ENCODE measurements at places on chromosomes 2 and 18. TPM values are rescaled to one million over a fixed set of nuclear protein-coding genes. Genes with fewer than 3 reads are reported as not detected.

FRZB gene
- polyA plus RNA-seq, result 0.43 TPM

- no peaks in the 10 kb centered on the region for H3K4me1 ChIP-seq
Measured at GRCh38 chr2:141927536-141927935, 203.3 kb downstream of the LRP1B start.

- no peaks in the 10 kb centered on the region for H3K4me1 ChIP-seq
- H3K4me3 ChIP-seq, result no peak overlapping the region
- no peaks in the 10 kb centered on the region for H3K27me3 ChIP-seq
- DNase-seq, result no peak
- H3K36me3 ChIP-seq, result no peaks in the 10 kb centered on the region
Measured at GRCh38 chr2:138640921-138641676, 139.1 kb downstream of the NXPH2 start.

- no peak overlapping the region for H3K27ac ChIP-seq
- peaks cover 13% of the 10 kb centered on the region for H3K4me1 ChIP-seq
- H3K27me3 ChIP-seq, result no peaks in the 10 kb centered on the region
- H3K36me3 ChIP-seq, result no peaks in the 10 kb centered on the region
Measured at GRCh38 chr2:24546669-24547068, 55.6 kb downstream of the NCOA1 start.

- H3K36me3 ChIP-seq, result no peaks in the 10 kb centered on the region
- no peaks in the 10 kb centered on the region for H3K4me1 ChIP-seq
- DNase-seq, result no peak
- H3K27me3 ChIP-seq, result no peaks in the 10 kb centered on the region
Measured at GRCh38 chr18:25099895-25100294, 252.1 kb downstream of the ZNF521 start.

- no peaks in the 10 kb centered on the region for H3K4me1 ChIP-seq
- no peak overlapping the region for H3K27ac ChIP-seq
- H3K4me3 ChIP-seq, result no peak overlapping the region
- no peaks in the 10 kb centered on the region for H3K36me3 ChIP-seq
Measured at GRCh38 chr2:21461754-21462240, 338.0 kb downstream of the TDRD15 start.

DNA sequence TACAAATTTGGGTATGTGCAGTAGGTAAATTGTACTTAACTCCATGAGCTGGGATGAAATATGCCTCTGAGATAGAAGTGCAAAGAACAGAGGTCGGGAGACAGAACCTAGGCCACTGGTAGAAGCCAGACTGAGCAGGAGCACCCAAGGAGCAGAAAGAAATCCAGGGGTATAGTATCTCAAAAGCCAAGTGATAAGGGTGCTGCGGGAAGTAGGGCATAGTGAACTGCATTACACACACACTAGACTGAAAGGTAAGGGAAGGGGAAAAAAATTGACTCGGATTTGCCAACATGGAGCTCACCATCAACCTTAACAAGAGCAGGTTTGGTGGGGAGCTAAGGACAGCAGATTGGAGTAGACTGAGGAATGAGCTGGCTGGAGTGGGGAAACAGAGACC lies 89.3 kb upstream of the TMEM247 start:
- no peaks in the 10 kb centered on the region for H3K36me3 ChIP-seq
- no peak overlapping the region for H3K27ac ChIP-seq
- DNase-seq, result no peak
- H3K27me3 ChIP-seq, result no peaks in the 10 kb centered on the region

DNA sequence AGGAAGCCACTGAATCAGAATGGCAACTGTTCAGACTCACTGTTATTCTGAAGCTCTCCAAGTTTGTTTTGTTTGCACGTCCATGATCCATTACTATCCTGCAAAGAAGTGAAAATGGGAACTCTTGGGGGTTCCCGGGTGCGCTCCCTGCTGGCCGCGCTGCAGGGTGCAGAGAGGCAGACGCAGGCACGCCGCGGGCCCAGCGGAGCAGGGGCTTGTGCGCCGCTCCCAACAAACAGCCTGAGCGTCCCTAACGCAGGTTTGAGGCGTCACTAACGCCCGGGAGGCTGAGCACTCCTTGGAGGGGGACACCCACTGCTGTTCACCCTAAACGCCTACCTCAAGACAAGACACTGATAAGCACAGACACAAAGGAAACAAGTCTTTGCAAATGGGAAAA lies 14.3 kb upstream of the PIEZO2 start:
- no peaks in the 10 kb centered on the region for H3K27me3 ChIP-seq
- H3K36me3 ChIP-seq, result no peaks in the 10 kb centered on the region
- H3K27ac ChIP-seq, result no peak overlapping the region
- DNase-seq, result no peak
- no peaks in the 10 kb centered on the region for H3K4me1 ChIP-seq

DNA sequence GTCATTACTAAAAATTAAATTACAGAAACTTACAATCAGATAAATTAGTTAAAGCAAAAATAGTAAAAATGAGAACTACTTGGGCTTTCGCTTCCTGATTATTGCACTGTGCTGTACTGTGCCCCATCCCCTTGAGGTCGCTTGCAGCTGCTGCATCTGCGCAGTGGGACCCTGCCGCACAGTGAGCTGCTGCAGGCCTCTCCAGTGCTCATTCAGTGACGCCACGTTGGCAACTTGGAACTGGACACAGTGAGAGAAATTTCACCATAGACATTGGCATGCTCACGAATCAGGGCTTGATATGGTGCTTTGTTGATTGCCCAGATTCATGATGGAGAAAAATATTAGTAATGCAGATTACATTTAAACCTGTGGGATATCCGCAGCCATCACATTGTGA lies 290.8 kb upstream of the MYT1L start:
- no peak overlapping the region for H3K27ac ChIP-seq
- no peaks in the 10 kb centered on the region for H3K27me3 ChIP-seq
- no peaks in the 10 kb centered on the region for H3K4me1 ChIP-seq
- no peaks in the 10 kb centered on the region for H3K36me3 ChIP-seq

Data from CD4-positive, alpha-beta memory T cell (primary cell).